ENCODE measurements at places on chromosomes 11 and 22.

- DNase-seq: no peak
These were observed 102.0 kb upstream of the HSD17B12 start for GRCh38 chr11:43578346-43579170.

DNA sequence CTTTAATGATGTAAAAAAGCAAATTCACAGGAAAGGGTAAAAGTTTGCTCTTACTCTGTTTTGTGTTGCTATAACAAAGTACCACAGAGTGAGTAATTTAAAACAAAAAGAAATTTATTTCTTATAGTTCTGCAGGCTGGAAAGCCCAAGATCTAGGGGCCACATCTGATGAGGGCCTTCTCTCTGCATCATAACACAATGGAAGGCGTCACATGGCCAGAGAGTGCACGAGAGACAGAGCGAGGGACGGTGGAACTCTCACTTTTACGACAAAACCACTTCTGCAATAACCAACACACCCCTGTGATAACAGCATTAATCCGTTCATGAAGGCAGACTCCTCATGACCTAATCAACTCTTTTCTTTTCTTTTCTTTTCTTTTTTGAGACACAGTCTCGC, 31.1 kb downstream of the CD6 start:
- DNase-seq: no peak

- no peak for DNase-seq
These were observed 3.3 kb downstream of the OSBP2 start for GRCh38 chr22:30697975-30698374.

DNA sequence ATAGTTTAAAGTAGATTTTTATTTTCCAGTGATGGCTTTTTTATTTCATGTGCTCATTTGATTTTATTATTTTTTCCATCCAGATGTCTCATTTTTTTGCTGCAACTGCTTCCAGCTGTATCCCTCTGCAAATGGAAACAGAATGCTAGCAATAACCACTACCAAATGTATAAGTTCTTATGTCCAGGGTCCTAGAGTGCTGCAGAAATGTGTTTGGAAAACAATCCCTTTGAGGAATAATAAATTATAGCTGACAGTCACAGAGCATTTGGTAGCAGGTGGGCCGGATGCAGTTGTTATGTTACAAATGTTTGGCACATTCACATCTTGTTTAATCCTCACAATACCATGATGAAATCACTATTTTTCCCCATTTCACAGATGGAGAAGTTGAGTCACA, 300.7 kb upstream of the PDGFD start:
- DNase-seq: no peak

DNA sequence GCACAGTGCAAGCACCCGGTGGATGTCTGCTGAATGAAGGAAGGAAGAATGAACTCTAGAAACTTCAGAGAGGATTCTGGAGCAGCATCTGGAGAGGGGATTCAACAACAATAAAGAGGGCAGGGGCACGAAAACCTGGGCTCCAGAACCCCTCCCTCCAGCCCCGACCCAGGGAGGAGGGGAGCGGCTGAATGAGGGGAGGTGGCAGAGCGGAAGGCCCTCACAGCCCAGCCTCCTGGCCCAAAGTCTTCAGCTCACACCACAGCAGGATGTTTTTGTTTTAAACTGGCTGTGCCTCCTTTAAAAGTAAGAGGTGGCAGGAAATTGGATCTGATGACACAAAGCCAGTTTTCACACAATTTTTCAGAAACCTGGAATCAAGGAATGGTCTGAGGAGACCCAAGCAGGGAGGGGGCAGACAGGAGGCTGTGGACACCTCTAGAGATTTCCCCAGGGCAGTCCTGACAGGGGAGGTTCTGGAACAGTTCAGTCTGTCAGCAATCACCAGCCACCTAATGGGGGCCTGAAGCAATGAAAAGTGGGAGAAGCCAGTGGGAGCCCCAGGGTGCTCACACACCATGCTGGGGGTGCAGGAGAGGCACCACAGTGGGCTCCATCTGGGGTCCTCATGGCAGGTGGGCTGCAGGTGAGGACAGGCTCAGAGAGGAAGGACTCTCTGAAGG, 44.4 kb upstream of the TCF20 start:
- no peak for DNase-seq

GRCh38 chr11:46701078-46701654, 335 bp downstream of the ZNF408 start:
- DNase-seq: no peak

DNA sequence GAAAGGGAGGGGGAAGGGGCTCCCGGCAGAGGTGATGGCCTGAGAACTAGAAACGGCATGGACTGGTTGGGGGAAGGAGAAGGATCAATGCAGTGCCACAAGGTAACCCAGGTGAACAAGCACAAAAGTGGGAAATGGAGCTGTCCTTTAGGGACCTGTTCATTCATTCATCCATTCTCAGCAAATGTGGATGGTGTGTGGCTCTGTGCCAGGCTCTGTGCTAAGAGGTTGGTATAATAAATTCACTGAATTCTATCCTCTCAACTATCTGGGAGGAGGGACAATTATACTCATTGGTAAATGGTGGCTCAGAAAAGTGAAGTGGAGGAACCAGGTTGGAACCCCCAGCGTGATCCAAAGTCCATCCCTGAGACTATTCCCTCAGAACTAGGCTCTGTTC, 18.6 kb upstream of the ARAP1 start:
- DNase-seq: no peak

- DNase-seq: no peak
These were observed 7.0 kb upstream of the MALAT1 start for GRCh38 chr11:65491614-65492386.

- peak; percentile 21 for DNase-seq
These were observed 150.5 kb downstream of the FEZ1 start for GRCh38 chr11:125345421-125346178.

GRCh38 chr11:8767466-8768142, 85.0 kb downstream of the RPL27A start:
- no peak for DNase-seq

- DNase-seq: peak; percentile 85
These were observed 9.5 kb upstream of the EHD1 start for GRCh38 chr11:64887757-64888405.

DNA sequence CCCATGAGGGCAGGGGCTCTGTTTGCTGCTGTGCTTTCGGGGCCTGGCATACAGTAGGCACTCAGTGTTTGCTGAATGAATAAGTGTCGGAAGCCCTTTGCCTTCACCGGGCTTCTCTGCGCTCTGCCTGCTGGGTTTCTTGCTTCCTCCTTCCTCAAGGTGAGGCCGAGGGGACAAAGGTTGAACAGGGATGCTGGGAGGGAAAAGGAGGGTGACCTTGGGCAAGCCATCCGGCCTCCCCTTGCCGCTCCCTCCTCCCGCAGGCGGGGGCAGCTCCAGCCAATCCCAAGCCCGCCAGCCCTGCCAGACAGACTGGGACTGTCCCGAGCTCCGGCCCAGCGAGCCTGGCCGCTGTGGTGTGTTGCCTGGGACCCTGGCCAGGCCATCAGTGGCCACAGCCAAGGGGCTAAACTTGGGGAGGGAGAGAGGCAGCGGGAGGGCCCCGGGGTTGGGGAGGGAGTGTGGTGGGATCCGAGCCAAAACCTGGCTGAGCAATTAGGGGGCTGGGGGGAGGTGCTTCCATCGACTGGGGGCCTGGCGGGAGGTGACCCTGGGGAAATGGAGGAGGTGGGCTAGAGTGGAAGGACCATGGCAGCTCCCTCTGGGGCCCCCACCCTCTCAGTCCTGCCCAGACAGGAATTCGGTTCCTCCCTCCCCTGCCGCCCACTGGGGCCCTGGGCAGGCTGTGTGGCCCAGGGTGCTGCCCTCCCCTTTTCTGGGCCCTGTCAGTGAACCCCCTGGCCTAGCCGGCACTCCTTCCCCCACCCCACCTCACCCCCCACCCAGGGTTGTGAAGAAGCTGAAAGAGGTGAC, 3.4 kb upstream of the RCOR2 start:
- DNase-seq: no peak

DNA sequence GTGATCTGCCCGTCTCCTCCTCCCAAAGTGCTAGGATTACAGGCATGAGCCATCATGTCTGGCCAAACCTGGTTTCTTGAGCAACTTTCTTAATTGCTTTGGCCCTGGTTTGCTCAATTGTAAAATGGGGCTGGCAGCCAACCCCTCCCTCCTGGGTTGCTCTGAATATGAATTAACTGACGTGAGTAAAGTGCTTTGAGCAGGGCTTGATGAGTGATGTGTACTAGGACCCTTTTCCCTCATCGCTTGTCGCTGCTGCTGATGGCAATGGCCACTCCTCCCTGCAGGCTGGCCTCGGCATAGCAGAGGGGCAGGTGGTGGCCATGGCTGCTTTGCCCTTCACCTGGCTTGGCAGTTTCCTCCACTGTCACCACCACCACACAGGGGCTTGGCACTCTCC, 41.5 kb downstream of the RNF141 start:
- no peak for DNase-seq

- no peak for DNase-seq
These were observed 30.3 kb downstream of the NF2 start for GRCh38 chr22:29633514-29634312.

GRCh38 chr11:1155274-1155693, 2.5 kb upstream of the MUC5AC start:
- no peak for DNase-seq

GRCh38 chr11:109350091-109350490, 71.9 kb upstream of the C11orf87 start:
- no peak for DNase-seq

GRCh38 chr11:1402355-1403077, 12.8 kb downstream of the BRSK2 start:
- no peak for DNase-seq

DNA sequence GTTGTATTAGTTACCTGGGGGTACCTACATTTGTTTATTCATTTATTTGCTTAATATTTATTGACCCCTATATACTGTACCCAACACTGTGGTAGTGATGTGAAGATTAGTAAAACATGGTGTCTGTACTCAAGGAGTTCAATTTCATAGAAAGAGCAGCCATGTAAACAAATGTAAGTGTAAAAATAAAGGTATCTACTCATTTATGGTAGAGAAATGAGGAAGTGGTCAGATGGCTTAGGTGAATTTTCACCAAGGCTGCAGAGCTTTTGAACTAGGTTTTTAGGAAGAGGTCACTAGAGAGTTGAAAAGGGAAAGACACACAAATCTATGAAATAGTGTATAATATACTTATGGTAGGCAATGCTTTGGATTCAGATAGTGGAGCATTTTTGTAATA, 11.1 kb downstream of the CTR9 start:
- DNase-seq: no peak

DNA sequence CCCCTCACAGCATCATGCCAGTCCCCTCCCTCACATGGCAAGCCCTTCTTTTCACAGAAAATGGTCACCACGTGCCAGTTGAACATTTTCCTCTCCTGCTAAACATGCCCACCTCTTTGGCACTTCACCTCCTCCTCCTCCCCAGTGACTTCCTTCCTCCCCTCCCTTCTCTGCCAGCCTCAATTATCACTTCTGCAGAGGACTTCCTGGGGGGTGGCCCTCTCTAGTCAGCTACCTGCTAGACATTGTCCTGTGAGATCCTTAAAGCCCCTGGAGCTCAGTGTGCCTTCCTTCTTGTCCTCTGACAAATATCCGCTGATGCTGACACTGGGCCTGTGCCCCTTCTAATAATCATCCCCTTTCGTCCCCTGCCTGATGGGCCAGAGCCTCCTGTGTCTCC, 43.2 kb upstream of the E2F8 start:
- DNase-seq: no peak

DNA sequence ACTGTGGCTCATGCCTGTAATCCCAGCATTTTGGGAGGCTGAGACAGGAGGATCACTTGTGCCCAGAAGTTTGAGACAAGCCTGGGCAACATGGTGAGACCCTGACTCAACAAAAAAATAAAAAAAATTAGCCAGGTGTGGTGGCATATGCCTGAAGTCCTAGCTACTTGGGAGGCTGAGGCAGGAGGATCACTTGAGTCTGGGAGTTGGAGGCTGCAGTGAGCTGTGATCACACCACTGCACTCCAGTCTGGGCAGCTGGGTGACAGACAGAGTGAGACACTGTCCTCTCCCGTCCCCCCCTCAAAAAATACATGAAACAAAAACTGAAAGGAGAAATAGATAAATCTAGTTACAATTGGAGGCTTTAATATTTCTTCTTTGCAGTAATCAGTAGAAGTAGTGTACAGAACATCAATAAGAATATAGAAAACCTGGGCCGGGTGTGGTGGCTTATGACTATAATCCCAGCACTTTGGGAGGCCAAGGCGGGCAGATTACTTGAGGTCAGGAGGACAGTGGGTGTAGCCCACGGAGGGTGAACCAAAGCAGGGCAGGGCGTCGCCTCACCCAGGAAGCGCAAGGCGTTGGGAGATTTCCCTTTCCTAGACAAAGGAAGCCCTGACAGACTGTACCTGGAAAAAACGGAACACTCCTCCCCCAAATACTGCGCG, 19.6 kb upstream of the DLAT start:
- no peak for DNase-seq

DNA sequence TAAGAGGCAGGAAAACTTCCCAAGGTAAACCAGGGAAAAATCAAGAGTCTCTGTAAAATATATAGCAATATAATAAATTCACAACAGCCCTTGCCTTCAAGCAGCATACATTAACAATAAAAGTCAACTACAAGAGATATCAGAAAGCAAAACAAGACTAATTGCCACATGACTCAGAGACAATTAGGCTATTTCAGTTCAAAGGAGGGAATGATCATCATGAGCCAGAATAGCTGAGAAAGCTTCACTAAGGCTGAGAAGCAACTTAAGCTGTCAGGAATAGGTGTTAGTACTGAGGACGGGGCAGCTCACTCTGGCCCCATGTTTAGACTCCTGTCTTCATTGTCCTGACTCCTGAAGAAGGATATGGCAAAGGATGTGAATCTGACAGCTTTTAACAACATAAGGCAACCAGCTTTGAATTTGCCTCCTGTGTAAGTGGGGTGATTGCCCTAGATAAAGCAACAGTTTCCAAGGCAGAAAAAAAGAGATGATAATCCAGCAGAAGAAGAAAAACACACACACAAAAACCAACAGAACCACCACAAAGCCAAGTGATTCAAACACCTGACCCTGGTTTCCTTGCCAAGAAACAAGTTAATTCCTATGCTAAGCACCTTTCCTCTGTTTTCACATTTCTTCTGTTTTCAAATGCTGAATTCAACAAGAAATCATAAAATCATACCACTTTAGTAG, 60.8 kb downstream of the SIK3 start:
- no peak for DNase-seq

DNA sequence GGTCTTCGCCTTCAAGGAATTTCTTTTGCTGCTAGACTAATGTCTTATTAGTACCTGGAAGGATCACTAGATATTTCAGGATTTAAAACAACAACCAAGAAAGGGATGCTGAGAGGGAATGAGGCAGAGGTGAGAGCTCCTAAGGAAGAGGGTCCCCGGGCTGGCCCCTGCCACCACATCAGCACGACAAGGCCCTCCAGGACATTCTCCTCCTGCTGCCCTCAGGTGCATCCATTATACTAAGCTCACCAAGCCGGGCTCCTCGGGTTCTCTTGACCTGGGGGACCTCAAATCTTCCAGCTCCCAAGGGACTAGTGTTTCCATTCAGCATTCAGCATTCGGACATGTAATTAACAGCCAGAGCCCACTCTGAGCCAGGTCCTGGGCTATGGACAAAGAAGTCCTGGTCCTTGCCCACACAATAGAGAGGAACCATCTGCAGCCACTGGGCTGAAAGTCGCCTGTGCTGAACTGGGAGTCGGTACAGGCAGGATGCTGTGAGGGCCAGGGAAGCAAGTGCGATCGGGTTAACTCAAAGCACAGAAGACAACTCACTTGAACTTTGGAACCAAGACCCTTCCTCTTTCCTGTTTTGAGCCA, 29.4 kb upstream of the OAF start:
- DNase-seq: no peak

- DNase-seq: no peak
These were observed 314.5 kb upstream of the ANO3 start for GRCh38 chr11:26017322-26017860.

- DNase-seq: no peak
These were observed 7.4 kb downstream of the FADD start for GRCh38 chr11:70210530-70210929.

- DNase-seq: no peak
These were observed 39.6 kb downstream of the GRIK4 start for GRCh38 chr11:120551191-120551590.

Measured in activated naive CD8-positive, alpha-beta T cell treated with anti-CD3 and anti-CD28 coated beads for 36 hours (primary cell).